ENCODE measurements at places on chromosomes 5 and 9.
A peak's percentile ranks its signal among the peaks of the same experiment; 100 is the strongest.

GRCh38 chr5:151692312-151692711, 5.6 kb upstream of the SPARC start:
- ATAC-seq: no peak

DNA sequence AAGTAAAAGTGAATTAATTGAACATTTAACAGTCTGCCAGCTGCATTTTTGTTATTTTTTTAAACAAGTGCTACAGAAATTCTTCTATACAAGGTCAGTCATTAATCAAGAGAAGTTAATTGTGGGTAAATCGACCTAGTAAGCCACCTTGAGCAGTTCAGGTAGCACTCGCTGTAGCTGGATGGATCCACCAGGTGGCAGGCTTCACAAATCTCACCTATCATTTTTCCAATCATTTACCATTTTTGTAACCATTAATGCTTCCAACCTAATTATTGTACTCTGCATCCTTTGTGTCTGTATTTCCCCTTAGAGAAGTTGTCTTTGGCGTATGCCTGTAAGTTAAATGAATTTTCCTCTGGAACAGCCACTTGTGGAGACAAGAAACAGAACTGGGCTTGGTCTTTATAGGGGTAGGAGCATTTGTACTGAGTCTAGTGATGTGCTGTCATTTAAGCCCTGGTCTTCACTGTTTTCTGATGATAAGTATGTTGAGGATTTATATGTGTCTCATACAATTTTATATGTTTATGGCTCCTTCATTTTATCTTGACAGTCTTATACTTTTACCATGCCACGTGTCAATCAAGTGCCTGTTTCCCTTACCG, 39.5 kb downstream of the CD180 start:
- ATAC-seq: no peak

- peak; percentile 42 for ATAC-seq
Measured at GRCh38 chr9:124493794-124494479, 13.3 kb downstream of the NR5A1 start.

DNA sequence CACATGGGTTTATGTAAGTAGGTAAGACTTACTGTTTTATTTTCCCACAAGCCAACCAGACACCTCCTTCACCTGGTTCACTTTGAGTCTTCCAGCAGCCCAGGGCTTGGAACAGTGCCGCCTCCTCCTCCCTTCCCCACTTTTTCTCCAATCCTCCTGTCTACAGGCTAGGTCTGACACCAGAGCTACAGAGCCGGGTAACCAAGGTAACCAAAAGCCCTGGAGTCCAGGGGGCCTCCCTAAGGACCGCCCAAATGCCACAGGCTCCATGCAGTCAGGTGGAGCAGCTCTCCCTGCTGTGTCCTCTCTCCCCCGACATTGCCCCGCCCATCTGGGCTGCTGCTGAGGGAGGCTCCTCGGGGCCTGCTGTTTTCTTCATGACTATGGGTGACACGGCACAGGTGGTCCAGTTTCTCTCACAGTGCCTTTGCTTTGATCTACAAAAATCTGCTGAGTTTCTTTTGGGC, 138.0 kb upstream of the EFNA5 start:
- ATAC-seq: no peak

GRCh38 chr9:79671558-79671957, 99.8 kb downstream of the TLE4 start:
- ATAC-seq: no peak

GRCh38 chr5:149605998-149606724, 24.9 kb downstream of the ARHGEF37 start:
- ATAC-seq: peak; percentile 92

GRCh38 chr5:119360905-119361593, 5.2 kb downstream of the TNFAIP8 start:
- no peak for ATAC-seq

DNA sequence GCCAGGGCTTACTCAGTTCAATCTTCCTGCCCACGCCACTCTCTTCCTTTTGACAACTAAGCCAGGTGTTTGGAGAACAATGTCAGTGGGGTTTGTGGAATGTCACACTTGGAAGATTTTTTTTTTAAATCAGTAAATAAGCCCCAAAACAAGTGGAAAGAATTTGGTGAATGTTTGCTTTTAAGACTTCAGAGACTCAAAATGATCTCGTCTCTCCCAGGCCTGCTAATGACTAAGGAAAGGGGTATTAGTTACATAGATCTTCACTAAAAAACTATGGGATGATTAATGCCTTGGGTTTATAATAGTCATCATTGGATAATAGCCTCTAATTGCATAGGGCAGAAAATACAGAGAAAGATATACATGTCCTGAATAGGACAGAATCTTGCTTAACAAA, 166.4 kb downstream of the DMRT2 start:
- no peak for ATAC-seq

DNA sequence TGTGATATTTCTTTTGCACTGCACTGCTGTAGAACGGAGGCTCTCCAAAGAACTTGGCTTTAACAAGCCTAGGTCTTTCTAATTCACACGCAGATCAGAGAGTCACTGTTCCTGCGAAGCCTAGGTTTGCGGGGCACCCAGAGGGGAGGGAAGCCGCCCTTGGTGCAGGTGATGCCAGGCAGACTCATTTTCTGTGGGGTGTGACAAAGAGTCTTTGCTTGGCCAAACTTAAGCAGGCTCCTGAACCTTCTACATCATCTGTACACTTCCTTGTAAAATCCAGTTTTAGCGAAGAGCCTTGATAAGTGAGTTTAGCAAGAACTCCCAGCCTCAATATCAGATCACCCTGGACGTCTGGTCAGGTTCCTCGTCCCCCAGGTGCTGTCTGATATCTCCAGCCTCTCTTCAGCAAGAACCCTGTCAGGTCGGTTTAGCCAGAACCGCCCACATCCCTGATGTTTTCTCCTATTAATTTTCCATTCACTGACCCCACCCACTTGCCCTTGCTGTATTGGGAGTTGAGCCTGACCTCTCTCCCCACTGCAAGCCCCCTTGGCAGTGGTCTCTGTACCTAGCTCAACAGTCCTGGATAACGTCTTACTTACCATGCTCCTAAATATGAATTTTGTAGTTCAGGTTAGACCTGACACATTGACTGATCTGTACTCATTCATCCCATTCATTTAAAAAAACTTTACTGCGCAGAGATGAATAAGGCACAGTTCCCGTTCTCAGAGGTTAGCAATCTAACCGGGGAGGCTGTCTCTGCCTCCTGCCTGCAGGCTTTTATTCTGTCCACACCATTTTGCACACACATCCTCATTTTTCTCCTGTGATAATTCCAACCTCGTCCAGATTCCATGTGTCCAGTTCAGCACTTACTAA, 880 bp upstream of the UBAC1 start:
- no peak for ATAC-seq

- no peak for ATAC-seq
Measured at GRCh38 chr5:53031695-53032096, 42.5 kb downstream of the ITGA2 start.

- ATAC-seq: no peak
Measured at GRCh38 chr9:90641086-90641485, 1.5 kb downstream of the DIRAS2 start.

- no peak for ATAC-seq
Measured at GRCh38 chr9:20048437-20048836, 259.6 kb upstream of the SLC24A2 start.

DNA sequence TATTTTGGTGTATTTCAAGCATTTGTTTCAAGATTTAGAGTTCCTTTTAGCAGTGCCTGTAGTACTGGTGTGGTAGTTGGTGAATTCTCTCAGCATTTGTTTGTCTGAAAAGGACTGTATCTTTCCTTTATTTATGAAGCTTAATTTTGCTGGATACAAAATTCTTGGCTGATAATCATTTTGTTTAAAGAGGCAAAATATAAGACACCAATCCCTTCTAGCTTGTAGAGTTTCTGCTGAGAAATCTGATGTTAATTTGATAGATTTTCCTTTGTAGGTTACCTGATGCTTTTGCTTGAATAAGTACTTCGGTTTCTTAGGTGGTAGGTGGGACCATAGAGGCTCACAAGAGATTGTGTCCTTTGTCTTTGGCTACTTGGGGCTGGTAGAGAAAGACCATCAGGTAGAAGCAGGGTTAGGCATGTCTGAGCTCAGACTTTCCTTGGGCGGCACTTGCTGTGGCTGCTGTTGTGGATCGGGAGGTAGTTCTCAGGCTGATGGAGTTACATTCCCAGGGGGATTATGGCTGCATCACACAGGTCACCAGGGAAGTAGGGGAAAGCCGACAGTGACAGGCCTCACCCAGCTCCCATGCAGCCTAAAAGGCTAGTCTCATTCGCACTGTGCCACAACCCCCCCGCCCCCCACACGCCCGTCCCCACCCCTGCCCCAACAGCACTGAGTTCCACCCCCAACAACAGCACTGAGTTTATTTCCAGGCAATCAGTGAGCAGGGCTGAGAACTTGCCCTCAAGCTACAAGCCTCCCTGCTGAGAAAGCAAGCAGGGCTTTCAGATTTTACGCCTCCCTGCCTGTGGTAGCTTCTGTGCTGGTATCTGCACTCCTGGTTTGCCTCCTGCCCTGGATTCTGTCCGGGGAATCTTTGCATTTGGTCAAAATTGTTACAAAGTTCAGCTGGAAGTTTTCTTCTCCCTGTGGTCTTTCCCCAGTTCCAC, 127.1 kb upstream of the GLRA1 start:
- ATAC-seq: no peak

- no peak for ATAC-seq
Measured at GRCh38 chr9:92378865-92379560, 25.4 kb downstream of the OGN start.

DNA sequence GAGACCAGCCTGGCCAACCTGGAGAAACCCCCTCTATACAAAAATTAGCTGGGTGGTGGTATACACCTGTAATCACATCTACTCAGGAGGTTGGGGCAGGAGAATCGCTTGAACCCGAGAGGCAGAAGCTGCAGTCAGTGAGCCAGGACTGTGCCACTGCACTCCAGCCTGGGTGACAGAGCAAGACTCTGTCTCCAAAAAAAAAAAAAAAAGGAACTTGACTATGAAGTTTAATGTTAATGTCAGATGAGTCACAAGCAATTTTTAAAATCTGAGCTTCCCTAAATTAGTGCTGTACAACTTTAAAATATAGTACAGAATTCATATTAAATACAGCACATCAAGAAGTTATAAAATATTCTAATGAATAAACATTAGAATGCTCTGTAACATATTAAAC, 1.5 kb downstream of the MEIKIN start:
- no peak for ATAC-seq

DNA sequence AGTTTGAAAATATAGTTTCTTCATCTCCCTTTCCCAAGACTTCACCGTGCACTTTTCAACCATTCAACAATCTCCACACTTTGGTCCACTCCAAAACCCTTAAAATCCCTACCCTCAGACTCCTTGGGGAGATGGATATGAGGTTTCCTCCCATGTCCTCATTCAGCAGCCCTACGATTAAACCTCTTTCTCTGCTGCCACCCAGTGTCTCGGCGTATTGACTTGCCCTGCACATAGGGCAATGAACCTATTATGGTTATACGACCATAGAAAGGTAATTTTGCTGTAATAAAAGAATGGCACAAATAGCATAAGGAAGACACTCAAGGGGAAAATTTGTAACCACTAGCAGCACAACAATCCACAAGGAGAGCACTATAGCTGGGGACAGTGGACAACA, 803.5 kb downstream of the TLE1 start:
- ATAC-seq: no peak

GRCh38 chr5:5370059-5370774, 52.3 kb upstream of the ICE1 start:
- ATAC-seq: no peak

- ATAC-seq: no peak
Measured at GRCh38 chr5:90834711-90835110, 276.1 kb downstream of the ADGRV1 start.

DNA sequence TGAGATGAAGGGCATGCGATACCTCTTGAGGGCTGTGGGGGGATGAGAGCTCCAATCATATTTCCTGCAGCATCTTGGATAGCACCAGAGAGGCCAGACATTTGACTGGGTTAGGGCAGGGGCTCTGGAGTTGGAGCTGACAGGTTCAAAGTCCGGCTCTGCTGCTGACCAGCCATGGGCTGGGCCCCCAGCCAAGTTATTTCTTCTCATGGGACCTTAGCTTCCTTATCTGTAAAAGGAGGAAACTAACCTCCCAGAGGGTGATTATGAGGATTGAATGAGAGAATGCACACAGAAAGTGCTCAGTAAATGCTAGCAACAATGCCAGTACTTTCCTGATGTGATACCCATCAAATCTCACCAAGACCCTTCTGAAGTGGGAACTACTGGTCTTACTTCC, 65.2 kb upstream of the SLC25A51 start:
- ATAC-seq: no peak

DNA sequence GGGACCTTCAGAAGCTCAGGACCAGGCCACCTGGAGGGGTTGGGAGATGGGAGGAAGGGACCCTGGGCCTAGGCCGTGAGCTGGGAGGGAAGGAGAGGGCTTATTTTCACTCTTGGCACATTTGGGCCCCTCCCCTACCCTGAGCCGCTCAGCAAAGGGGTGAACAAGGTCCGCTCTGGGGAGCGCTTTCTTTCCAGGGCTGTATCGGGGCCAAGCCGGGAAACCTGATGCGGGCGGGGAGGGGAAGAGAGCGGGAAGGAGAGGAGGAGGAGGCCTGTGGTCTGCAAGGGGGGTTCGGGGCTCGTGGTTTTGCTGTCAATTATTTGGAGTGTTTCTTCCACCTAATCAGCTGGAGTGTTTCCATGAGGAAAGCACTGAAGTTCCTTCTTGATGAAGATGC, 62.7 kb upstream of the RXRA start:
- ATAC-seq: no peak

- ATAC-seq: no peak
Measured at GRCh38 chr9:126360073-126360472, 33.4 kb downstream of the MVB12B start.

GRCh38 chr5:23223846-23224245, 283.6 kb upstream of the PRDM9 start:
- ATAC-seq: no peak

- no peak for ATAC-seq
Measured at GRCh38 chr9:23117616-23118015, 671.0 kb downstream of the DMRTA1 start.

- no peak for ATAC-seq
Measured at GRCh38 chr5:76500633-76501393, 97.7 kb downstream of the IQGAP2 start.

DNA sequence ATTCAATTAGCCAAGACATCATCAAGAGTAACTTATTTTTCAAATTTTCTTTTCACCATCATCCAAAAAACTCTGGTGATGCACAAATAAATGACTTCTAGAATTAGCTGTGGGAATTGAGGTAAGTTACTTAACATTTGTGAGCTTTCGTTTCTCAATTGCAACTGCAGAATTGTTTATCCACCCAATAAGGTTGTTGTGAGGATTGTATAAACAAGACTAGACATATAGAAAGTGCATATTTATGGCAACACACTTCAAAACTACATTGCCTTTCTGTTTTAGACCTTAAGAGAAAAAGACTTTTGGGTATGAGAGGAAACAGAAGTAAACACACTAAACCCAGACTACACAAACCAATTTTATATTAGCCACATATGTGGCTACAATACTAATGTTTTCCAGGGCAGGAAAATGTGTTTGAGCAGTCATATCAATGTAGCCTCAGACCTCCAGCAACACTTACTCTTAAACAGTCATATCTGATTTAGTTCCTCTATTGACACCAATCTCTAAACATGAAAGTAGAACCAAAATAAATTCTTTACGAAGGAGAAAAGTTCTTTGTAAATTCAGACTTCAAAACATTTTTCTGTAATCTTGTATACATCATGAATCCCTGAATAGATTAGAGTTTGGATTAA, 488.0 kb upstream of the CYLC2 start:
- ATAC-seq: no peak

Measured in stimulated activated memory B cell treated with anti-CD40 and anti-IgM and Interleukin-4, amounts not matched to agents 10 μg/mL and 1 μg/mL and 100 μg/mL, for 72 hours (primary cell).